CD8-positive, alpha-beta memory T cell (primary cell): ENCODE measurements at places on chromosomes 3 and 15.

DNA sequence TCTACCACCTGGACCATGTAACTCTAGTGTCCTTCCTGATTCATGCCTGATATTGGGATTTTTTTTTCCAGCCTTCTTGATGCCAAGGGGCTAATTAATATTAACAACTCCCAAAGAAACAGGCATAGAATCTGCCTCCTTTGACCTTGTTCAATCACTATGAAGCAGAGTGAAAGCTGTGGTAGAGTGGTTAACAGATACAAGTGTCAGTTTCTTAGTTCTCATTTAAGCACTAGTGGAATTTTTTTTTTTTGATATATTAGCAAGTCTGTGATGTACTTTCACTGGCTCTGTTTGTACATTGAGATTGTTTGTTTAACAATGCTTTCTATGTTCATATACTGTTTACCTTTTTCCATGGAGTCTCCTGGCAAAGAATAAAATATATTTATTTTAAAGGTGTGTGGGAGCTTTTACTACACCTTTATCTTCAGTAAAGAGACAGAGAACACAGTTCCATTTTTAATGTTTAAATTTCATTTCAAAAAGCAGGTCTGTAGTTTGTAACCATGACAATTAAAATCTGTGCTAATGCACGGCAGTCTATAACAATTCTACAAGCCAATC, 67.1 kb downstream of the TOP2B start:
- no peak for DNase-seq
- no peaks in the 10 kb centered on the region for H3K27me3 ChIP-seq
- no peak overlapping the region for H3K27ac ChIP-seq
- H3K4me1 ChIP-seq, result no peaks in the 10 kb centered on the region
- H3K36me3 ChIP-seq, result peaks cover 12% of the 10 kb centered on the region

DNA sequence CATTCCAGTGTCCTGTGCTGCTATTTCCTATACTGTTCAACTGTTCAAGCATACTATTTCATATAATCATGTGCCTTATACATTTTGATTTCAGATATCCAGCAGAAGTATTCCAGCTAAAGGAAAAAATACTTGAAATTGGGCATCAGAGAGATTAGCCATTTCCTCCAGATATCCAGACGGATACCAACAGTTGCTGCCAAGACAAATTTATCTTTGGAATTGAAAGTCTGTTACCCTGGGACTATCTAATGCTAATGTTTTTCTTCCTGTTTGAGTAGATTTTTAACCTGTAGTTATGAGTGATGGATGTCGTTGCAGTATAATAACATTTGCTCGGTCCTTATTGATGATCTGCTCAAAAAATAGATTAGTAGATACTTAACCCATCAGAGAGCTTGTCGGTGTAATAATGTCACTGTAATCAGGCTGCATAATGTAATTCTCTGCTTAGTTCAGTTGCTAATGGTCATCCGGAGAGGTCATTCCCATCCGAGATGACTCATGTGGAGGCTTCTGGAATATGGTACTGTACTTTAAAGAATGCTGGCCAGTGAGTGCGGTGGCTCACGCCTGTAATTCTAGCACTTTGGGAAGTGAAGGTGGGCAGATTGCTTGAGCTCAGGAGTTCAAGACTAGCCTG, 51.5 kb downstream of the TIMP4 start:
- H3K27ac ChIP-seq, result no peak overlapping the region
- no peaks in the 10 kb centered on the region for H3K27me3 ChIP-seq
- no peaks in the 10 kb centered on the region for H3K36me3 ChIP-seq
- no peaks in the 10 kb centered on the region for H3K4me1 ChIP-seq

DNA sequence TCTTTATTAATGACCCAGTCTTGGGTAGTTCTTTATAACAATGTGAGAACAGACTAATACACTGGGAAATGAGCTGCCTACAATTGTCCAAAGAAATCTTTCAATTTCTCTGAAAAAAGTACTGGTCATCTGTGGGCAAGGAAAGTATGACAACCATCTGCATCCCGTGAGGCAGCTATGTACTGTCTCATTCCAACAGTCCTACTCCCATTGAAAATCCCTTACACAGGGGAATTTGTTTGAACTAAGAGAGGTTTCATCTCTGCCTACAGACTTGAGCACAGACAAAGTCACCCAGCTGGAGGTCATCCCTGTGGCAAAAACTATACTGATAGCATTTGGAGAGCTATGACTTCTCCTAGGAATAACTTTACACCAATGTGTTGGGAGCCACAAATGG, 27.1 kb downstream of the SHC4 start:
- no peak overlapping the region for H3K27ac ChIP-seq
- H3K4me3 ChIP-seq, result no peak overlapping the region
- H3K4me1 ChIP-seq, result no peaks in the 10 kb centered on the region
- no peaks in the 10 kb centered on the region for H3K27me3 ChIP-seq

DNA sequence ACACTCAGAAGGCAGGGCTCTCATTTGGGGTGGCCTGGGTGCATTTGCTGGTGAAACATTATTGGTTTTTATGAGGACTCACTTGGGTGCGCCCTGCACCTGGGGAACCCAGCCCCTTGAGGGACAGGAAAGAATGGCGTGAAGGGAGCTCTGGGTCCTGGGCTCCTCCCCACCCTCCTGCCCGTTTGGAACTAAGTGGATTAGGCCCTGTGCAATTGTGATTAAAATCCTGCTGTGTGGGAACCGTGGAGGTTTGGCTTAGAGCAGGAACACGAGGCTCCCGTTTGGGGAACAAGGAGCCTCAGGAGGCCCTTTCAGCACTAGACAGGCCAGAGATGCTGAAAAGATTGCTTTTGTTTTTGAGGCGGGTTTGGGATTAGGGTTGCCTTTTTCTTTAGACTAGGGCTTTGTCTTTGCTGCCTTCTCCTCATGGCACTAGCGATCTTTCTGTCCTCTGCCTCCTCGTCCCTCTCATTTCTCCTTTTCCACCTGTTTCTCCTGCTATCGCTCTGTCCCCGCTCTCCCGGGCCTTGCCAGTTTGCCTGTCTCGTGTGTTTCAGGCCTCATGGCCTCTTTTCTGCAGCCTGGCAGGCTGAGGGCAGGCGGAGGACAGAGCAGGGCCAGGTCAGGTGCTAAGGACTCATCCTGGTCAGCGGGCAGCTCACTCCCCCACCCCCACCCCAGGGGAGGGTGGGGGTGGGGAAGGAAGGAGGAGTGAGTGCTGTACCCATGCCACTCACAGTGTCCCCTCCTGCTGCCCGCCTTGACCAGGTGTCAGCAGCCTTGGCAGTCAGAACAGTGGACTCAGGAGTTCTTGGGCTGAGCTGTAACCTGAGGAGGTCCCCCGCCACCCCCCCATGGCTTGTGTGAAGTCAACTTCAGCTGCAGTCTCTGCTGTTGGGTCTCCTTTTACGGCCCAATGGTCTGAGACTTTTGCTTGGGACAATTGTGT, 8.6 kb downstream of the MAPKAPK3 start:
- no peak overlapping the region for H3K4me3 ChIP-seq
- DNase-seq, result no peak
- H3K27me3 ChIP-seq, result no peaks in the 10 kb centered on the region
- no peak overlapping the region for H3K27ac ChIP-seq
- H3K36me3 ChIP-seq, result peaks cover 5% of the 10 kb centered on the region
- H3K4me1 ChIP-seq, result peaks cover 88% of the 10 kb centered on the region

GRCh38 chr15:100198442-100198841, 143.3 kb downstream of the ADAMTS17 start:
- H3K4me3 ChIP-seq, result no peak overlapping the region
- H3K27me3 ChIP-seq, result no peaks in the 10 kb centered on the region
- H3K36me3 ChIP-seq, result no peaks in the 10 kb centered on the region

DNA sequence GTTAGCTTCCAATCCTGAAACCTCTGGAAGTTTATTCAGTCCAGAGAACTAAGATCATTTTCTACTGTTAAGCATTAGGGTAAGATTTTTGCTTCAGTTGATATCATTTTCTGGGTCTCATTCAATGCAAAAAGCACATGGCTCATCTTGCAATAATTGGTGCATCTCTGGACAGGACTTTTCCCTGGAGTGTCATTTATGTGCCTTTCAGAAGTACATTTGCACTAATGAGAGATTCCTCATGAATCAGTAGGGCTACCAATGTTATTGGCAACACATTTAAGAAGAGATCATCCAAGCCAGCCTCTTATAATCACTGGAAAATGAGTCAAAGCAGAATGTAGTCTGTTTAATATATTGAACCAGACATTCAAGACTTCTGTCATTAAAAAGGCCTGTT, 224.2 kb upstream of the CHRNA7 start:
- H3K27me3 ChIP-seq, result no peaks in the 10 kb centered on the region
- no peak overlapping the region for H3K4me3 ChIP-seq
- no peak overlapping the region for H3K27ac ChIP-seq
- DNase-seq, result no peak

DNA sequence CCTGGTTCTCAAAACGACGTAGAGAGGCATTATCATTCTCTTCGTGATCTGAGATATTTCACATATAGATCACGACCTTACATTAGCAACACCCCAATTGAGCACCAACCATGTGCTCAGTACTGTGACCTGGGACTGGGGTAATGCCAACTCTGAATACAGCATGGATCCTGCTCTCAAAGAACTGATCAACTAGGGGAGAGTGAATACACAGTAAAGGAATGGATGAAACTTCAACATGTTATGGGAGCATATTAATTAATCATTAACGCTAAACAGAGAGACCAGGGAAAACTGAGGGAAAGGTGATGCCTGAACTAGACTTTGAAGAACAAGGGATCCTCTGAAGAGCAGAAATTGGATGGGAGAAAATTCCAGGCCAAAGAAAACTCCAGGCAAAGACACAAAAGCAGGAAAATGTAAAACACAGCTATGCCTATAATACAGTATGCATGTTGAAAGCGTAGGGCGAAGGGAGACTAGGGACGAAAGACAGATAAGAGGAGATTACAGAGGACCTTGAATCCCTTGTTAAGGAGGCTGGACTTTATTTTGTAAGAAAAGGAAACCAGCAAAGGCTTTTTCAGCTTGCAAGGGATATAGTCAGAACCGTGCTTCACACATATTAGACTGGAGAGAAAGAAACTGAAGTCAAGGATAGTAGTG, 105.7 kb downstream of the ANO10 start:
- DNase-seq, result no peak
- H3K27ac ChIP-seq, result no peak overlapping the region
- no peaks in the 10 kb centered on the region for H3K27me3 ChIP-seq
- H3K4me3 ChIP-seq, result no peak overlapping the region
- no peaks in the 10 kb centered on the region for H3K36me3 ChIP-seq
- H3K4me1 ChIP-seq, result no peaks in the 10 kb centered on the region

- H3K4me3 ChIP-seq, result no peak overlapping the region
- H3K27ac ChIP-seq, result no peak overlapping the region
- H3K36me3 ChIP-seq, result no peaks in the 10 kb centered on the region
Observed at GRCh38 chr15:44250566-44251205, 37.8 kb upstream of the GOLM2 start.

DNA sequence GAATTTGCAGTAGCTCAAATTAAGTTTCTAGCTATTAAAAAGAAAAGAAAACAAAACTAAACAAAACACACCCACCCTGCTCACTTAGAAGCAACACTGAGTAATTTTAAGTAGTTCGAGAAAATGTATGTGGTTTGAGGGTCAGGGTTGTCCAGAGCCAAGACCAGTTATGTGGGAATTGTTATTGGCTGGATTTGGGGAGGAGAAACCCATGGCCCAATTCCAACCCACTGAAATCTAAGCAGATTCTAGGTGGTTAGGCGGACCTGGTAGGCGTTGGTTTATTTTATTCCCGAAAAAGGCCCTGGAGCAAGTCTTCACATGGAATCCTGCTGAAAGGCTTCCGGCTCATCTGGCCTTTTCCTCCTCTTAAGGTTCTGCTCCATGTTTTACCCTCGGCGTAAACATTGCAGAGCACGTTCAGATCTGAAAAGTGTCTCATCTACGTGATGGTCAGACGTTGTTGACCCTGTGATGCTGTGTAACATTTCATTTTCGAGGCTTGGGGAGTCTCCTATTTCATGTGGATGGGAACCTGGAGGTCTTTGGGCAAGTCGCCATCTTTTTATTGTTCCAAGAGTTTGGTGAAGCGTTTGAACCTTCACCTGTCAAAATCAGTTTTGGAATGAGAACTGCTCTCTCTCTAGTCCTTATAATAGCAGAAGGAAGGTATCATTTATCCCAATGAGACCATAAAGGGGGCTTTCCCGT, 64.0 kb downstream of the FLNB start:
- no peaks in the 10 kb centered on the region for H3K27me3 ChIP-seq
- no peak overlapping the region for H3K4me3 ChIP-seq
- no peaks in the 10 kb centered on the region for H3K36me3 ChIP-seq
- no peak for DNase-seq

DNA sequence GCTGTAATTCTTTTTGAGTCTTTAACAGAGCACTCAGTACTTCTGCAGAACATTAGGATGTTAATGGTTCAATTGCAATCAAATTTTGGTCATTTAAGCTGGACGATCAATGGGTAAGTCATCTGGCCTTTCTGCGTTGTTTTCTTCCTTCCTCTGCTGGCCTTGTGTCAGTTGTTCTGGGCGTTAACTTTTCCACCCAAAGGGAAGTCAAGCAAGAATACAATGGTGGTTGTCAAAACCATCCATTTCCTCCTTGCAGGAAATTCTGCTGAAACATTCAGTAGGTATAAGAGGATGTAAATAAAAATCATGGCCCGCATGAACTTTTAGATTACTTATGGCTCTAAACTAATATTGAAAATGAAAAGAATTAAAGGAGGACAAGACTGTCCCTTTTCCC, 584.0 kb downstream of the GRM7 start:
- no peak overlapping the region for H3K4me3 ChIP-seq
- H3K4me1 ChIP-seq, result no peaks in the 10 kb centered on the region
- no peaks in the 10 kb centered on the region for H3K27me3 ChIP-seq
- H3K36me3 ChIP-seq, result no peaks in the 10 kb centered on the region
- no peak for DNase-seq

DNA sequence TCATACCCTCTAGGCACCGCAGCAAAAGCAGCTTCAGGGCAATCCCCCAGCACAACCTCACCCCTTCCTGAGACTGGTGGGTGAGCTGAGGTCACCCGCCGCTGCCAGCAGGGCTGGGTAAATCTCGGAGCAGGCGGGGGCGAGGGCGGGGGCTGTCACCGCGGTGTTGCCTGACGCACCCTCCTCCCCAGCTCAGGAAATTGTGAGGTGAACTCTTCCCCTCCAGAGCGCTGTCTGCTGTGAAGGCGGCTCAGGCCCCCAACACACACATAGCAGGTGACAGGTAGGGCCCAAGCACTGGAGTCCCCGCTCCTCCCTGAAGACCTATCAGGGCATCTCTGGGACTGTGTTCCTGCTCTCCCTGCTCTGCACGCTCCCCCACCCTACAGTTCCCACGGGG, 30.2 kb upstream of the FURIN start:
- peaks cover 28% of the 10 kb centered on the region for H3K4me1 ChIP-seq
- H3K4me3 ChIP-seq, result peak overlapping the region; percentile 8
- H3K27me3 ChIP-seq, result no peaks in the 10 kb centered on the region
- peak; percentile 89 for DNase-seq

- H3K4me3 ChIP-seq, result no peak overlapping the region
- H3K4me1 ChIP-seq, result peaks cover 22% of the 10 kb centered on the region
- no peaks in the 10 kb centered on the region for H3K27me3 ChIP-seq
- DNase-seq, result no peak
Observed at GRCh38 chr3:161409858-161410257, 38.5 kb upstream of the SPTSSB start.

GRCh38 chr3:33229947-33230346, 11.3 kb upstream of the SUSD5 start:
- H3K4me1 ChIP-seq, result no peaks in the 10 kb centered on the region
- no peaks in the 10 kb centered on the region for H3K27me3 ChIP-seq
- DNase-seq, result no peak
- no peaks in the 10 kb centered on the region for H3K36me3 ChIP-seq
- no peak overlapping the region for H3K4me3 ChIP-seq
